Esophagus muscularis mucosa (tissue), 4 donors: ENCODE measurements at places on chromosomes 7 and 10. TPM values are rescaled to one million over a fixed set of nuclear protein-coding genes. Genes with fewer than 3 reads are reported as not detected.
A peak's percentile ranks its signal among the peaks of the same experiment; 100 is the strongest.

GRCh38 chr10:49187044-49187484 lies 1.1 kb downstream of the TMEM273 start:
- H3K27ac ChIP-seq = no peak overlapping the region
- H3K4me3 ChIP-seq = peak overlapping the region; percentile 47
- H3K27me3 ChIP-seq = no peaks in the 10 kb centered on the region
- peak; percentile 81 for DNase-seq
- H3K36me3 ChIP-seq = no peaks in the 10 kb centered on the region
- peaks cover 18% of the 10 kb centered on the region for H3K4me1 ChIP-seq

DNA sequence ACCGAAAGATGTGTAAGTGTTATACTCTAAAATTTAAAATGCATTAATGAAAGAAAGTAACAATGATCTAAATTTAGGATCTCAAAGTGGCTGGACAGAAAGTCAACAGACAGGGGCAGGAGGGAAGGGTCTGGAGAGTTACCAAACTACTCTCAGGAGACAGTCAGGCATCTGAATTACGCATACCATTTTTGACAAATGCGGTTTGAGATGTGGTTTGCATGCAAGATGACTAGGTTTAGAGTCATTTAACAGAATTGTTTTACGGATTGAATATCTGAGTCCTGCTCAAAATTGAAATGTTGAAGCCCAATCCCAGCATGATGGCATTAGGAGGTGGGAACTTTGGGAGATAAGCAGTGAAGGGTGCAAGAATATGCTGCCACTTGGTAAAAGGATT lies 314.1 kb downstream of the WDR11 start:
- no peaks in the 10 kb centered on the region for H3K36me3 ChIP-seq
- H3K4me1 ChIP-seq = peaks cover 9% of the 10 kb centered on the region
- H3K27me3 ChIP-seq = no peaks in the 10 kb centered on the region
- no peak for DNase-seq

- H3K4me3 ChIP-seq = no peak overlapping the region
- no peak overlapping the region for H3K27ac ChIP-seq
- no peak for DNase-seq
- H3K36me3 ChIP-seq = no peaks in the 10 kb centered on the region
- no peaks in the 10 kb centered on the region for H3K4me1 ChIP-seq
These were observed 90.5 kb upstream of the CSTF2T start for GRCh38 chr10:51789903-51790302.

GRCh38 chr10:64863836-64864235 lies 1342.6 kb downstream of the REEP3 start:
- no peaks in the 10 kb centered on the region for H3K36me3 ChIP-seq
- no peak overlapping the region for H3K4me3 ChIP-seq
- no peaks in the 10 kb centered on the region for H3K4me1 ChIP-seq
- no peaks in the 10 kb centered on the region for H3K27me3 ChIP-seq
- DNase-seq = no peak

GRCh38 chr10:37379991-37380390 lies 254.6 kb downstream of the ANKRD30A start:
- H3K36me3 ChIP-seq = no peaks in the 10 kb centered on the region
- H3K4me1 ChIP-seq = no peaks in the 10 kb centered on the region
- no peak overlapping the region for H3K27ac ChIP-seq

- H3K27me3 ChIP-seq = no peaks in the 10 kb centered on the region
- H3K36me3 ChIP-seq = no peaks in the 10 kb centered on the region
- no peak overlapping the region for H3K27ac ChIP-seq
- DNase-seq = no peak
These were observed 236.3 kb upstream of the ANKRD30A start for GRCh38 chr10:36888925-36889573.

DNA sequence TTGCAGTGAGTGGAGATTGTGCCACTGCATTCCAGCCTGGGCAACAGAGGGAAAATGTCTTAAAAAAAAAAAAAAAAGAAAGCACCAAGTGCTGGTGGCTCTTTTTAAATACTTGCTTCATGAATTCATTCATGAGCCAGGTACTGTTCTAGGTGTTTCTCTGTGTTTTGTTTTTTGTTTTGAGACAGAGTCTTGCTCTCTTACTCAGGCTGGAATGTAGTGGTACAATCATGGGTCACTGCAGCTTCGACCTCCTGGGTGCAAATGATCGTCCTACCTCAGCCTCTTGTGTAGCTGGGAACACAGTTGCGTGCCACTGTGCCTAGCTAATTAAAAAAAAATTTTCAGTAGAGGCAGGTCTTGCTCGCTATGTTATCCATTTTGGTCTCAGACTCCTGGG lies 5.3 kb downstream of the STOX1 start:
- H3K4me1 ChIP-seq = peaks cover 10% of the 10 kb centered on the region
- H3K27me3 ChIP-seq = no peaks in the 10 kb centered on the region
- DNase-seq = no peak
- H3K4me3 ChIP-seq = no peak overlapping the region
- no peaks in the 10 kb centered on the region for H3K36me3 ChIP-seq

DNA sequence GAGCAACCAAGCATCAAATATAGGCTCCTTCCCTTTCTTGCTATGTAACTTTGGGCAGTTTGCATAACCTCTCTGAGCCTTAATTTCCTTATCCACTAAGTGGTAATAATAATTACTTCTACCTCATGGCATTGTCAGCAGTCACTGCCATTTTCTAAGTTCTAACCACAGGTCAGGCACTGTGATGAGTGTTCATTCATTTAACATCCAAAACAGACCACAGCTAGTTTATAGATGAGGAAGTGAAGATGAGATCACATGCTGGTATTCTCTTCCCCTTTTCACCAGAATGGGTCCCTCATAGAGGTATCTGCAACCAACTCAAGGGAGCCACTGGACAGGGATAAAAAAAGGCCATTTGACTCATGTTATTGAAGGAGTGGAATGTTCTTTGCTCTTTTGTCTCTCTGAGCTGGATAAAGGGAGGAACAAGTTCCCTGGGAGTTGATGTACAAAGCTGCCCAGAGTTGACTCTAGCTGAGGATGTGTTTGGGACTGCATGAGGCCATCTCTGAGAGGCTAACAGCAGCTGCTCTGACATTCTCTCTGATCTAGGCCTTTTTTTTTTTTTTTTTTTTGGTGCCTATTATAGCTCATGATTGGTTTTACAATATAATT lies 65.0 kb downstream of the DNAJC12 start:
- H3K4me1 ChIP-seq = no peaks in the 10 kb centered on the region
- H3K27ac ChIP-seq = no peak overlapping the region
- H3K27me3 ChIP-seq = no peaks in the 10 kb centered on the region
- DNase-seq = no peak
- no peak overlapping the region for H3K4me3 ChIP-seq

DNA sequence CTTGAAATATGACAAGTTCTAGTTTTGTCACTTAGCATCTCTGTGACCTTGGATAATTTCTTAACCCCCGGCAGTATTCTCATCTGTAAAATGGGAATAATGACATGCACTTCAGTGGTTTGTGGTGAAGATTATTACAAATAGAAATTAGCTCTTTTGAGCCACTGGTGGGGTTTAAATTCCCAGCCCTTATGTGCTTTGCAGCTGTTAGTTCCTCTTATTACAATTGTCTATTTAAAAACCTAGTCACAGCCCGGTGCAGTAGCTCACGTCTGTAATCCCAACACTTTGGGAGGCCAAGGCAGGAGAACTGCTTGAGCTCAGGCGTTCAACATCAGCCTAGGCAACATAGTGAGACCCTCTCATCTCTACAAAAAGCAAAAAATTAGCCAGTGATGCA lies 30.1 kb downstream of the CAV1 start:
- no peaks in the 10 kb centered on the region for H3K27me3 ChIP-seq
- no peak for DNase-seq
- H3K36me3 ChIP-seq = peaks cover 3% of the 10 kb centered on the region
- peak overlapping the region; percentile 63 for H3K27ac ChIP-seq
- no peak overlapping the region for H3K4me3 ChIP-seq

- H3K4me3 ChIP-seq = peak overlapping the region; percentile 66
- peaks cover 10% of the 10 kb centered on the region for H3K27me3 ChIP-seq
- H3K4me1 ChIP-seq = peaks cover 8% of the 10 kb centered on the region
- H3K36me3 ChIP-seq = no peaks in the 10 kb centered on the region
- no peak overlapping the region for H3K27ac ChIP-seq
These were observed 872 bp downstream of the FAM131B start for GRCh38 chr7:143361552-143362130.

DNA sequence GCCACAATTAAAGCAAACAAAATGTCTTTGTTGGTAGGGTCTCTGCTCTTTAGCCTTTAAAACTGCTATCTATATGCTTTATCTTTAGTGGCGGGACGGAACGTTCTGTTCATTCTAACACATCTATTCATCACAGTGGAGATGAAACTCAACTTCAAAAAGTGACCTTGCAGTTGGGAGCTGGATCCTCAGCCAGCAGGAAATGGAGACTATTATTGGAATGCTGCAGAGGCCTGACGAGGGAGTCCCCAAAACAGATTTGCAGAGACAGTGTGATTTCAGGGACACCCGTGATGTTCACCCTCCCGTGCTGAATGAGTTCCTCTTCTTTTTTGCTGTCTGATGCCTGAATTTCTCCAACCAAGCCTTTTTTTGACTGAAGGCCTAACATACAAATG lies 306.0 kb upstream of the SHH start:
- no peak overlapping the region for H3K27ac ChIP-seq
- H3K27me3 ChIP-seq = no peaks in the 10 kb centered on the region
- no peaks in the 10 kb centered on the region for H3K4me1 ChIP-seq

GRCh38 chr10:124428207-124428777 lies 9.6 kb upstream of the OAT start:
- no peaks in the 10 kb centered on the region for H3K27me3 ChIP-seq
- H3K4me3 ChIP-seq = no peak overlapping the region
- no peaks in the 10 kb centered on the region for H3K4me1 ChIP-seq

- no peak overlapping the region for H3K27ac ChIP-seq
- H3K4me3 ChIP-seq = no peak overlapping the region
- H3K4me1 ChIP-seq = peaks cover 37% of the 10 kb centered on the region
- H3K36me3 ChIP-seq = no peaks in the 10 kb centered on the region
These were observed 16.6 kb downstream of the JAZF1 start for GRCh38 chr7:28163949-28164348.

- H3K4me1 ChIP-seq = no peaks in the 10 kb centered on the region
- DNase-seq = no peak
- H3K36me3 ChIP-seq = no peaks in the 10 kb centered on the region
- H3K27ac ChIP-seq = no peak overlapping the region
These were observed 137.4 kb upstream of the GRB10 start for GRCh38 chr7:50920031-50920635.

DNA sequence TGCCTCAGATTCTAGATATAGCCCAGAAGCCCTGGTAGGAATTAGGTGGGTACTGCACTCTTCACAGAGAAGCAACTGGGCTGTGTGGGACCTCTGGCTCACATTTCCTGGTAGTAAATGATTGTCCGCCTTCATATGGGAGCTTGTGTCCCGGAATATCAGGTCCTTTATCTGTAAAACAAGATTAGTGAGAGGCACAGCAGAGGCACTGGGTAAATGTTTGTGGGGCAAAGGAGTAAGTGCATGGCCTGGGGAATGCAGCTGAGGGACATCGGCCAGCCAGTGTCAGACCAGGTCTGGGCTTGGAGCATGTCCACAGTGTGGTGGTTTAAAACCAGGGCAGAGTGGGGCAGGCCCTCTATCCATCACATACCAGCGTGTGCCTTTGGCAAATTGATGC lies 323.3 kb upstream of the ZMIZ1 start:
- H3K27me3 ChIP-seq = no peaks in the 10 kb centered on the region
- H3K4me1 ChIP-seq = peaks cover 38% of the 10 kb centered on the region
- DNase-seq = no peak
- no peak overlapping the region for H3K27ac ChIP-seq

DNA sequence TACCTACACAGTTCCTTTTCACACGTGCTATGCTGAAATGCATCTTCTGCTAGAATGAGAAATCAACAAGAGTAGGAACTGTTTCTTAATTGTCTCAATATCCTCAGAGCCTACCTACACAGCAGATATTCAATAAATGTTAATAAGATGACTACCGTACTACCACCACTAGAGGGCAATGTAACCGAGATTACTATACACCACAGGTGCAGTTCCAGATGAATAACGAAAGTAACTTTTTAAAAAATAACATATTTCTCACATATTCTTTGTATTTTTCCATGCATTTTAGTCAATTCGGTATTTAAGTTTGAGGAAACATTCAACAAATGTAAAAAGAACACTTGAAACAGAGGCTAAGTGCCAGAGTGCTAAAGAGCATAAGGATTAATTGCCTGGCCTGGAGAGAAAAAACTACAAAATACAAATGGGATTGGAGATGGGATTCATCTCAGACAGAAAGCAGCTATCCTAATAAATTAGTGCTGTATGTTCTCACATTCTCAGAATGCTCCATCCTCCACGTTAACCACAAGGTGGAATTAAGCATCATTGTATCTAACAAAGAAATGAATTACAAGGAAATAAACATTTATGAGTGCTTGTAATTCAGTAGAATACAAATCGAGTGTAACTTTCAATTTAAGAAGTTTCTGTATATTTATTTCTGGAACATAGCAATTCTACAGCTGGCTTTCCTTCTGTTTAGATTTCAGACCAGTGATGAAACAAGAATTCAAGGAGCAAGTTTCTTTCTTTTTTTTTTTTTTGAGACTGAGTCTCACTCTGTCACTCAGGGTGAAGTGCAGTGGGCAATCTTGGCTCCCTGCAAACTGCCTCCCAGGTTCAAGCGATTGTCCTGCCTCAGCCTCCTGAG lies 20.3 kb upstream of the HECTD2 start:
- no peak for DNase-seq
- H3K4me3 ChIP-seq = peak overlapping the region; percentile 31
- H3K4me1 ChIP-seq = no peaks in the 10 kb centered on the region
- no peaks in the 10 kb centered on the region for H3K27me3 ChIP-seq
- H3K27ac ChIP-seq = peak overlapping the region; percentile 39
- H3K36me3 ChIP-seq = no peaks in the 10 kb centered on the region

DNA sequence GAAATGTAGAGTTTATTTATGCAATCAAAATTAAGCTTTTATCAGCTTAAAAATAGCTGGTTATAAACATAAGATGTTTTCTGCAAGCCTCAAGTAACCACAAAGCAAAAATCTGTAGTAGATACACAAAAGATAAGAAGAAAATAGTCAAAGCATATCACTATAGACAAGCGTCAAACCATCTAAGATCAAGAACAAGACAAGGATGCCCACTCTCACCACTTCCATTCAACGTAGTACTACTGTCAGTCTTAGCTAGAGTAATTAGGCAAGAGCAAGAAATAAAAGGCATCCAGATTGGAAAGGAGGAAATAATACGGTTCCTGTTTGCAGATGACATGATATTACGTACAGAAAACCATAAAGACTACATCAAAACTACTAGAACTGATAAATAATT lies 17.5 kb upstream of the CYP2E1 start:
- H3K4me1 ChIP-seq = no peaks in the 10 kb centered on the region
- H3K36me3 ChIP-seq = no peaks in the 10 kb centered on the region
- H3K4me3 ChIP-seq = no peak overlapping the region
- no peak overlapping the region for H3K27ac ChIP-seq

Gene ADCYAP1R1
- total RNA-seq = 35.3 TPM

Gene TMEM196
- not detected for total RNA-seq

Gene CUBN
- total RNA-seq = 3.0 TPM

Gene CALHM3
- not detected for total RNA-seq

Gene DNAJC12
- 6.0 TPM for total RNA-seq

Gene C7orf33
- not detected for total RNA-seq

Gene CAMK2B
- total RNA-seq = 2.0 TPM

Gene PNLIP
- not detected for total RNA-seq

Gene SPRN
- total RNA-seq = 0.34 TPM

Gene IFIT1
- total RNA-seq = 12.2 TPM

Gene LBX1
- total RNA-seq = not detected

Gene GAD2
- not detected for total RNA-seq
